NCI-H510A treated with DMSO at 0.1 percent for 48 hours (cell line): ENCODE measurements at places on chromosomes 16 and 17.

DNA sequence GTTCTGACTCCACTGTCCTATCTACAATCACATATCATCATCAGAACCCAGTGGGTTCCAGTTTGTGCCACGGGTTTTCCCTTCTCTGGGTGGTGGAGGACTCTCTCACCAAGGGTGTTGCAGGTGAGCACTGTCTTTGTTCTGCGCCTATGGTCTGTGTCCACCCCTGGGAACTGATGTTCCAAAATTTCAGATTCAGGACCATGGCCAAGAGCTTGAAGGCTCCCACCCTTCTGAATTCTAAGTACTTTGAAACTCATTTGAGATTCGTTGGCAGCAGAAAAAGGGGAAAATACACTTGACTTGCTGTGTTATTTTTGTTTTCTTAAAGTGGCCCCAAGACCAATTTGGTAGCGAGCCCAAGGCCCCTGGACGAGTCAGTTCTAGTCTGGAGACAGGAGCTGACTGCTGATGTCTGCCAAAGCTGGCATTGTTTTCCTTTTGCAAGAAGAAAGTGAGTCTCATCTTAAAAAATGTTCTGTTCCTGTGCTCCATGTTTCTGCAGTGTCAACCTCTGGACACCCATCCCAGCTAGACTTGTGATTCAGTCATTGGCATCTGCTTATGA is 310.9 kb downstream of the HAPSTR1 start:
- DNase-seq = no peak

- DNase-seq = no peak
Measured at GRCh38 chr17:51527225-51527982, 267.1 kb downstream of the UTP18 start.

GRCh38 chr16:12900599-12901203 is 697 bp upstream of the SHISA9 start:
- no peak for DNase-seq

- DNase-seq = no peak
Measured at GRCh38 chr17:76264425-76264754, 758 bp upstream of the UBALD2 start.

- no peak for DNase-seq
Measured at GRCh38 chr16:79850348-79850747, 249.8 kb upstream of the MAF start.

DNA sequence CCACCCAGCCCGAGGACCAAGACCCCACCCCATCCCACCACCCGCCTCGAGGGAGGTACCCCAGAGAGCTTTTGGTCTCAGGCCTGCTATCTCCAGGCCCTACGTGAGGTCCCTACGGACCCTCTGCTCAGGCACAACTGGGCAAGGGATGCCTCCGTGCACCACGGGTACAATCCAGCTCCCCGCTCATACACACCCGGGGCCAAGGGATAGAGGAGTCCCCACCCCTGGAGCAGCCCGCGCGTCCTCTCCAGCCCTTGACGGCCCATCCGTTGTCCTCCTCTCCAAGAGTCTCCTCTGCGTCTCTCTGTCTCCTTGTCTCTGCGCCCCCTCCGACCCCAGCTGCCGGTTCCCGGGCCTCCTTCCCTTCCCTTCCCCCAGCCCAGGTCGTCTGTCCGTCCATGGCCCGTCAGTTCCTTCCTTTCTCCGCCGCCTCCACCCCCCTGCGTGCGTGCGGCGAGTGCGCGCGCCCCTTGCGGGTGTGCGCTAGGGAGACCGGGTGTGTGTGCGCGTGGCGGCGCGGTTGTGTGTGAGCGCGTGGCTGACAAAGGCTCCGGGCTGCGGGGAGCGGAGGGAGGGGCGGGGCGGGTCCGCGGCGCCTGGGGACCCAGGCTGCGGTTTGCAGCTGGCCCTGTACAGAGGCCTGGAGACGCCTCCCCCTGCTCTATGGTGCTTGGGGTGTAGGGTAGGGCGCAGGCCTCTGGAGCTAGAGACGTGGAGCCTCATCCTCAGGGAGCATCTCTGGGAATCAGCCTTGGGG is 930 bp downstream of the SPNS2 start:
- no peak for DNase-seq

DNA sequence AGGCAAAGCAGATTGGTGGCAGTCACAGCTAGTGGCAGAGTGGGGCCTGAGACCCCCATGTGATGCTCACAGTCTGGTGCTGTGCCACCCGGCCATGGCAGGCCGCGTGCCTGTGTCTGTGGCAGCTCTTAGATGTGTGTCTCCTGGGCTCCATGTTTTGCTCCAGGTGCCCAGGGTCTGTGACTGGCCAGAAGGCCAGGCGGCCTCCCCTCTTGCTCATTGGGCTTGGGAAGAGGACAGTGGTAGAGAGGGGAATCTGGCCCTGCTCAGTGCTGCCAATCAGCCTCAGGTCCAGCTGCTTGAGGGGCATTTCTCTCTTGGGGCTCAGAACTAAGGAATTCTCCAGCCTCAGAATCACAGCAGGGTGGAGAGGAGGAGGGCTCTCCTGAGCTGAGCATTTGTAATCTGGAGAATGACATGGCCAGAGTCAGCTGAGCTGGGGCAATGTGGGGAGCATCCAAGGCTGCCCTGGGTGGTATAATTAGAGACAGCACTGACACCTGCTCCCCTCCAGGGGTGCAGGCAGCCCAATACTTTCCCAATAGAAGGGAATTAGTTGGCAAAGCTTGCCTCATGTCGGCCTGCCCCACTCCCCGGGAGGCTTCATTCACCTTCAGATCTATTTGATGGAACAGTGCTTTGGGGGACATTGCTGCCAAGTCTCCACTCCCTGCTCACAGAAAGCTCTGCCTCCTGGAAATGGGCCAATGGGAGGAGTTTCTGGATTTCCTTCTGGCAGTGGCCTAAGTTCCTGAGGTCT is 2.7 kb upstream of the LASP1NB start:
- DNase-seq = no peak
